ENCODE measurements at places on chromosomes 6 and 20. TPM values are rescaled to one million over a fixed set of nuclear protein-coding genes. Genes with fewer than 3 reads are reported as not detected.
A peak's percentile ranks its signal among the peaks of the same experiment; 100 is the strongest.

- no peak overlapping the region for H3K27ac ChIP-seq
- no peaks in the 10 kb centered on the region for H3K27me3 ChIP-seq
- DNase-seq: no peak
- H3K4me3 ChIP-seq: no peak overlapping the region
Observed at GRCh38 chr6:20154753-20155152, 57.5 kb downstream of the MBOAT1 start.

The BTBD9 gene
- total RNA-seq: 5.8 TPM

The LINC00237 gene
- total RNA-seq: not detected

GRCh38 chr6:83517500-83517899, 5.2 kb downstream of the PRSS35 start:
- no peak overlapping the region for H3K27ac ChIP-seq
- no peaks in the 10 kb centered on the region for H3K4me1 ChIP-seq
- H3K4me3 ChIP-seq: no peak overlapping the region
- H3K36me3 ChIP-seq: no peaks in the 10 kb centered on the region

The AHCY gene
- 111 TPM for total RNA-seq

The NOX3 gene
- total RNA-seq: not detected

DNA sequence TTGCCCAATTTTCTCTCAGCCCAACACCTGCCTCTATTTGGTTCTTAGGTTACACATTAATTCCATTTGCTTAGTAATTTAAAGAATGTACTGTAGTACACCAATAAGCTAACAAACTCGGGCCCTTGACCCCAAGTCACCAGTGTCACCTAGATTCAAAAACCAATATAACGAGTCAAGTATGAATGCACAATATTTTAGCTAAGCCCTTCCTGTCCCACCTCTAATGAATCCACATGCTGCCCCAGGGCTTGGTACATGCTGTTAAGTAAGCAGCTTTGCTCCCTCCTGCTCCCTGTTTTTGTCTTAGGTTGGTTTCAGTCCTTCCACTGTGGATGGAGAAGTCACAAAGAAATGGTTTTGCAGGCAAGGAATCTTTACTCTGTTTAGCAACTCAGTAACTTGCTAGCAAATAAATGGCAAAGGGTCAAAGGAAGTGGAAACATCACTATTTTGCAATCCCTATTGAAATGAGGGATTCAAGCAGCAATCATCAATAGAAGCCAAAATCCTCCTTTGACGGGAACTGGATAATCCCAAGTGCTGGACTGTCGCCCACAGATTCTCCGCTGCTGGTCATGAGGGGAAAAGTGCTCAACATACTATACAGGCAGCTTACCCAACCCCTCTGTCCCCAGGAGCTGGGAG, 5.0 kb upstream of the MPC1 start:
- peaks cover 50% of the 10 kb centered on the region for H3K4me1 ChIP-seq
- no peak overlapping the region for H3K4me3 ChIP-seq
- DNase-seq: peak; percentile 70
- no peaks in the 10 kb centered on the region for H3K27me3 ChIP-seq
- no peaks in the 10 kb centered on the region for H3K36me3 ChIP-seq

DNA sequence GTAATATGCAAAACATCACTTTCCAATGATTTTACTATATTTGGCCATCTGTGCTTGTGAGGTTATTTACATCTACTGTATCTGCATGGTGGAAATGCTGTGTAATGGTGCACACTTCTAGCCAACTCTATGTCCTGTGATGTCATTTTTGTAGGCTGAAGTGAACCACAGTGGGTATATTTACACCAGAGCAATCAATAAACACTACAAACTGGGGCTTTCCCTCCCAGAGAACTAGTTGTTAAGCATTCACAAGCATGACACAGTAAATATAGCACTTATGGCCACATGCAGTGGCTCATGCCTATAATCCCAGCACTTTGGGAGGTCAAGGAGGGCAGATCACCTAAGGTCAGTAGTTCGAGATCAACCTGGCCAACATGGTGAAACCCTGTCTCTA, 4.9 kb downstream of the SLC22A2 start:
- DNase-seq: no peak
- no peaks in the 10 kb centered on the region for H3K27me3 ChIP-seq
- peaks cover 14% of the 10 kb centered on the region for H3K4me1 ChIP-seq
- peak overlapping the region; percentile 89 for H3K27ac ChIP-seq
- H3K4me3 ChIP-seq: no peak overlapping the region

The TRIM10 gene
- total RNA-seq: 0.74 TPM

- H3K4me1 ChIP-seq: no peaks in the 10 kb centered on the region
- DNase-seq: no peak
- H3K36me3 ChIP-seq: no peaks in the 10 kb centered on the region
- no peak overlapping the region for H3K4me3 ChIP-seq
- no peaks in the 10 kb centered on the region for H3K27me3 ChIP-seq
Observed at GRCh38 chr6:73248192-73248903, 14.6 kb downstream of the KHDC1 start.

The RCAN2 gene
- 1.8 TPM for total RNA-seq

- H3K36me3 ChIP-seq: no peaks in the 10 kb centered on the region
- no peak overlapping the region for H3K4me3 ChIP-seq
- no peaks in the 10 kb centered on the region for H3K4me1 ChIP-seq
- H3K27ac ChIP-seq: no peak overlapping the region
Observed at GRCh38 chr6:16154904-16155303, 26.0 kb downstream of the MYLIP start.

DNA sequence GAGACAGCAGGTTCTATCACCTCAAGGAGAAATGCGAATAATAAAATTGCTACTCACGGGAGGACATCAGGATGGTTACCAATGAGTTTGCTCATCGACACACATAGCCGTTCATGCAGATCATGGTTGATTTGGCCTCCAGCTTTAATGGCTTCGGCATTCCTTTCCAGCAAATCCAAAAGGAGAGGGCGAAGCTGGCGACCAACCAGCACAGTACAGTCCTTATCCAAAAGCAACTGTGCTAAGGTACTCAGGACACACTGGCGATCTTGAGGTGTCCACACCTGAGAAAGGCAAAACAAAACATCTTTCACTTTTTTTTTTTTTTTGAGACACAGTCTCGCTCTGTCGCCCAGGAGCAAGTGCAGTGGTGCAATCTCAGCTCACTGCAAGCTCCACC, 16.3 kb downstream of the MDN1 start:
- H3K4me3 ChIP-seq: no peak overlapping the region
- DNase-seq: no peak
- H3K27ac ChIP-seq: no peak overlapping the region
- no peaks in the 10 kb centered on the region for H3K4me1 ChIP-seq
- H3K36me3 ChIP-seq: peaks cover 29% of the 10 kb centered on the region

The SAMD5 gene
- total RNA-seq: 12.4 TPM

DNA sequence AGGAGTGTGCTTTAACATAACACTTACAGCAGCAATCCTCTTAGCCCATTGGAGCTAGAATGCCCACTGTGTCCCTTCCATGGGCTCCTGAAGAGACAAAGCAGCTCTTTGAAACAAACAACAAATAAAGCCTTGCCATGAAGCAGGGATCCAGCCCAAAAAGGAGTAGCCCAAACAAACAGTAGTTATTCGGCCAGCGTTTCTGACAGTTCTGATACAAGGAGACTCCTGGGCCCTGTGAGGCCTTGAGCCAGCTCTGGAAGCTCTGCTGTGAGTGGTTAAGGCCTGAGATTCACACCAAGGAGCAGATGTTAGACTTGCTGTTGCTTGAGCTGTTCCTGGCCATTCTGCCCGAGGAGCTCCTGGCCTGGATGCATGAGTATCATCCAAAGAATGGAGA, 16.9 kb upstream of the ZSCAN16 start:
- DNase-seq: no peak
- H3K4me3 ChIP-seq: no peak overlapping the region
- no peaks in the 10 kb centered on the region for H3K36me3 ChIP-seq
- H3K27ac ChIP-seq: no peak overlapping the region

DNA sequence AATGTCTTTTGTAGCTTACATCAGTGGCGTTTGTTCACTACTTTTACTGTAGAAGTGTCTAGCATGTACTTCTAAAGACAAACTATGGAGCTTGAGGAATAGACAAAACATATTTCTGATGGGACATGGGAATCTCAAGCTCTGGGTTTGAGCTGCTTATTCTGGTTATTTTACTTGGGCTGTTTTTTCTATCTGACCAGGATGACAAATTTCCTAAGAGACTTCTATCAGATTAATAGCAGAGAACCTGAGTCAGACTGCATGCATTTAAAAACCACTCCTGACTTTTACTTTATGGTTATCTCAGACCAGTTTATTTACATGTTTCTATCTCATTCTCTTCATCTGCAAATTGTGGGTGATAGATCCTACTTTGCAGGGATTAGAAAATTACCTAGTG, 1282.3 kb upstream of the GJE1 start:
- H3K4me3 ChIP-seq: no peak overlapping the region
- no peaks in the 10 kb centered on the region for H3K27me3 ChIP-seq
- no peaks in the 10 kb centered on the region for H3K36me3 ChIP-seq
- DNase-seq: no peak

- no peak overlapping the region for H3K4me3 ChIP-seq
- no peak overlapping the region for H3K27ac ChIP-seq
- H3K36me3 ChIP-seq: no peaks in the 10 kb centered on the region
- H3K4me1 ChIP-seq: no peaks in the 10 kb centered on the region
- no peaks in the 10 kb centered on the region for H3K27me3 ChIP-seq
Observed at GRCh38 chr6:5673019-5673790, 333.5 kb downstream of the NRN1 start.

DNA sequence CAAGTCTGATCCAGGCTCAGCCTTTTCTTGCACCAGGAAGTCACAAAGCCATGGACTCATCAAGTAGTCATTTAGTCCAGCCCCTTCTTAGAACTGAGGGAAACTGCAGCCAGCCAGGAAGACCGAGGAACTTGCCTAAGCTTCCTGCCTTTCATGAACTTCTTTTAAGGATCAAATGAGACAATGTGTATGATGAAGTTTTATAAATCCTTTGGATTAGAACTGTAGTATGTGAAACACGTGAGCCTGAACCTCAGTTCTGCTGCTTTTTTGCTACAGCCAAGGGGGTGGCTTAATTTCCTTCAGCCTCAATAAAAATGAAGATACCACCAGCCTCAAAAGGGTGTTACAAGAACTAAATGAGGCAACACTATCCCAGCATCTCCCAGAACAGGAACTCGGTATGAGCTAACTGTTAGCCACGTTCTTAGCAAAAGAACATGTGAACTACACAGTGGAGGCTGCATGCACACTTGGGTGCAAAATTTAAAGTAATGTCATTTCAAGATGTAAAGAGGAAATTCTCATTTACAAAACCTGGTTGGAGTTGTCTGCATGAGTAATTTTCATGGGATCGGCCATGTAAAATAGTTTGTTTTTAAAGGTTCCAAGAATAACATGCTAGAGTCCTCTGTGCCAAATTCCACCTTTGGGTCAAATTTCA, 76.0 kb upstream of the TBC1D7 start:
- H3K4me3 ChIP-seq: no peak overlapping the region
- peak overlapping the region; percentile 42 for H3K27ac ChIP-seq
- DNase-seq: no peak

- H3K27me3 ChIP-seq: no peaks in the 10 kb centered on the region
- H3K27ac ChIP-seq: peak overlapping the region; percentile 2
- H3K36me3 ChIP-seq: no peaks in the 10 kb centered on the region
- DNase-seq: no peak
- no peak overlapping the region for H3K4me3 ChIP-seq
Observed at GRCh38 chr6:169190144-169190584, 63.5 kb downstream of the THBS2 start.

DNA sequence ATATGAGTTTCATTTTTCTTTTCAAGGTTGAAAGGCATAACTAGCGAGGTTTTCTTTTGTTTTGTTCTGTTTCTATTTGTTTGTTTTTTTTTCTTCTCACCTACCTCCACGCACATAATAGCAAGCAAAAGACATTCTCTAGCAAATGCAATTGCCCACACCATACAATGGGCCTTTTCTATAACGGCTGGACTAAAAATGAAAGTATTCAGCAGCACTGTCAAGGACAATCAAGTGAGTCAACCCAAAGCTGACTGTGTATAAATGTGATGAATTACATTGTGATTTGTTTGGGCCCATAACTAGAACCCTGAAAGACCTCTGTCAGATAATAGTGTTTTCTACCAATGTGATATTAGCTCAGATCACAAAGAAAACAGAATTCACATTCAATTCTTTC, 496.7 kb downstream of the RNF144B start:
- no peaks in the 10 kb centered on the region for H3K27me3 ChIP-seq
- no peaks in the 10 kb centered on the region for H3K4me1 ChIP-seq
- H3K4me3 ChIP-seq: no peak overlapping the region
- H3K36me3 ChIP-seq: no peaks in the 10 kb centered on the region

DNA sequence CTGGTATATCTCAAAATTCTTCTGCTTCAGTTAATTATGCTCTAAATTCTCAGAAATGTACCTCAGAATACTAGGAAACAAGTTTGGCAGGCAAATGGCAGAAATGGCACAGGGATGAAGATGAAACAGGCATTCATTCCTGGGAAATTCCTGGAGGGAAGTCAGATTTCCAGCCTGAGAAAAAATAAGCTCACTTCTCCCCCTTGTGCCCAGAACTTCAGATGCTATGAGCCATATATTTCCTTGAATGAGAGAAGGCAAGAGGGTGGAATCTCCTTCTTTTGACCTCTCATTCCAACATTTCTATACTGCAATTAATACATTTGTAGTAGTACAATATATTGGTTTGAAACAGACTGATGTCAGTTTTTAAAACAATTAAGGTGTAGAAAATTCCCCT, 22.8 kb downstream of the RGS17 start:
- H3K4me3 ChIP-seq: no peak overlapping the region
- no peak overlapping the region for H3K27ac ChIP-seq
- H3K27me3 ChIP-seq: no peaks in the 10 kb centered on the region
- no peaks in the 10 kb centered on the region for H3K4me1 ChIP-seq
- DNase-seq: no peak
- H3K36me3 ChIP-seq: no peaks in the 10 kb centered on the region

- H3K4me1 ChIP-seq: no peaks in the 10 kb centered on the region
- H3K27me3 ChIP-seq: no peaks in the 10 kb centered on the region
- no peaks in the 10 kb centered on the region for H3K36me3 ChIP-seq
- no peak overlapping the region for H3K27ac ChIP-seq
- DNase-seq: no peak
Observed at GRCh38 chr20:35404614-35405259, 7.0 kb downstream of the UQCC1 start.

GRCh38 chr6:10451828-10452509, 37.1 kb upstream of the TFAP2A start:
- H3K4me3 ChIP-seq: no peak overlapping the region
- no peak overlapping the region for H3K27ac ChIP-seq
- H3K4me1 ChIP-seq: no peaks in the 10 kb centered on the region

GRCh38 chr20:22607695-22608094, 23.3 kb upstream of the FOXA2 start:
- no peaks in the 10 kb centered on the region for H3K36me3 ChIP-seq
- no peak overlapping the region for H3K4me3 ChIP-seq
- no peaks in the 10 kb centered on the region for H3K27me3 ChIP-seq
- no peak overlapping the region for H3K27ac ChIP-seq
- no peak for DNase-seq
- no peaks in the 10 kb centered on the region for H3K4me1 ChIP-seq
